ENCODE measurements at places on chromosomes 7 and 10.

- DNase-seq, result no peak
These were observed 405.7 kb upstream of the RNF32 start for GRCh38 chr7:156234666-156235494.

DNA sequence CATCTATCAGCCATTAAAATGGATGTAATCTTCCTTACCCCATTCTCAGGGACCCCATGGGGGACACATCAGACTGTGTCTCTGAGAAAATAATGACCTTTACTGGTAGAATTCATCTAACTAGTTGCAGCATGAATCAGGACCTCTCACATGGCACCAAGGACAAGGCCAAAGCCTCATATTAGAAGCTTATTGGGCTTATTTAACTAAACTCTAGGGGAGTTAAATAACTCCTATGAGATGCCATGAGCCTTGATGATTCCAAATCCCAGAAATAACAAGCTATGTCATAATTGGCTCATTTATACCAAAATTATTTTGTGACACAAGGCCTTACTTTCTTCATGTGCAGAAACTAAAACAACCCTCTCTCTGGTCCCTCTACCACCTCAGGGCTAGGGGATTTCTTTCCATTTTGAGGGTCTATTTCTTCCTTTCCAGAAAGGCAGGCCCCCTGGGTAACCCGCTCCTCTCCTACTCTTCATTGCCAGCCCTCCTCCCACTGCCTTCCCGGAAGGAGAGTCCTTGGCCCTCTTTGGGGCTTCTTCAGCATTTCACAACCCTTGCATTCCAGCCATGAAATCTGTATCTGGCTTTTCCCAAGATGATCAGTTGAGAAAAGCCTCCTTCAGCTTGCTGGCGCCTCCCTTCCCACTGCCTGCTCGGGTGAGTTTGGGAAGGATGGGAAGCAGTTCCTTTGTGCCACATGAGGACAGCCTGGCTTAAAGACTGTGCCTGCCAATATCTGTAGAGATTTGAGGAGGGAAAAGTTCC is 41.8 kb upstream of the TRIM8 start:
- no peak for DNase-seq

DNA sequence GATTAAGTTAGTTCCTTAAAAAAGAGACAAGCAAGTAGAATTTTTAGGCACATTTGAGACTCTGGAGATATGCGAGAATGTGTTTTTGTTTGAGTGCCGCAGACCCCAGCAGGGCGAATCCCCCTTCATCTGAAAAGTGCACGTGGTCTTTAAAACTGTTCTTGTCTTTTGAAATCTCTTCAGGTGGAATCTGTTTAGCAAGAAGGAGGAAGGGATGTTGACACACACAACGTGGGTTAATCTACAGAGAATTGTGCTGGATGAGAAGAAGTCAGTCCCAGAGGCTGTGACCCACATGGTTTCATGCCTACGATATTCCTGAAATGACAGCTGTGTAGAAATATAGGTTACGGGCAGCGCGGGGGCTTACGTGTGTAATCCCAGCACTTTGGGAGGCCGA is 27.1 kb upstream of the ZFAND2A start:
- DNase-seq, result no peak

DNA sequence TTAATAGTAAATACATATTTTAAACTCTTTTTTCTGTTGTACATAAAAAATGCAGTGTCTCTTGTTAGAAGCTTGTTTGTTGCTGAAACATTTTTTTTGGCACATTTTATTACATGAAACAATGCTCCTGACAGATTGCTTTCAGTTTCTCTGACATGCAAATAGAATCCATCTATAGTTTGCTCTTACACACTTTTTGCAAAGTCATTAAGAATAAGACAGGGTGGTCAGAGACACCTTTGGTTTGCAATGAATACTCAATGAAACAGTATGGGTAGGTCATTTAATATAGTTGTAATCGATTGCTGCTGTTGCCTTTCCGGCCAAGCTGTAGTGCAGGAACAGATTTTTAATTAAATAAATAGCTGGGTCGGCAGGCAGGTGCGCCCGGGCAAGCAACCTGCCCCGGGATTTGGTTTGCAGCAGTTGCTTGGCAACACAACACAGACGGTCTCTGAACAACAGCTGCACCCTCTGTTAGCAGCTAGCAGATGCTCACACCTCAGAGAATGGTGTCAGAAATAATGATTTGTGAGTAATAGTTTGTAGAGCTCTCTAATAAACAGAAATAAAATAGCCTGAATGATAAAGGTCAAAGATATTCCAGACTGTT is 115.7 kb upstream of the CACNA2D1 start:
- DNase-seq, result no peak

DNA sequence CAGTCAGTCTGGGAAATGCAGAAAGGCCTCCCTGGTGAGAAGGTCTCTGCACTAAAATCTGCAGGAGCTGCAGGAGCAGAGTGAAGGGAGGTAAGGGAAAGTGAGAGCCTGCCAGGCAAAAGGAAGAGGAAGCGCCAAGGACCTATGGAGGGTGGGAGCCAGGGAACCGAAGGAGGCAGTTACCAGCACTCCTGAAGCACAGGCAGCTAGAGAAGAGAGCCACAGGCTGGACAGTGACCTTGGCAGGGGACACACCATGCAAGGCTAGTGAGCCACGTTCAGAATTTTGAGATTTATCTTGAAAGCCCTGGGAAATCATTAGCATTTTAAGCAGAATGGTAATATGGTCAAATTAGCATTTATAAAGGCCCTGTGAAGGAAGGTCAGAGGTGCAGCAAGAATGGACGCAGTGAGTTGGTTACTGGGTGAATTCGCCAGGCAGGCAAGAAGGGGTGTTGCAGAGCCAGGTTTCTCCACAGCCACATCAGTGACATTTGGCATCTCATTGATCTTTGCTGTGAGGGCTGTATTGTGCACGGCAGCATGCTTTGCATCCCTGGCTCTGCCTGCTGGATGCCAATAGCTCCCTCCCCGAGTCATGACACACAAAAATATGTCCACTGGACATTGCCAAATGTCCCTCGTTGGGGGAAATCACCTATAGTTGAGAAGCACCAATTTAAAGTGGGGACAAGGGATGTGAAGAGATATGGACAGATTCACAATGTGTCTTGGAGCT is 54.7 kb upstream of the LANCL2 start:
- no peak for DNase-seq

- no peak for DNase-seq
These were observed 93.9 kb upstream of the NPSR1 start for GRCh38 chr7:34564091-34564490.

Measured in activated CD4-positive, alpha-beta T cell treated with anti-CD3 and anti-CD28 coated beads for 48 hours (primary cell).